Fibroblast of lung (primary cell): ENCODE measurements at places on chromosomes 1 and 21. TPM values are rescaled to one million over a fixed set of nuclear protein-coding genes. Genes with fewer than 3 reads are reported as not detected.

Gene IGSF21
- not detected in 2 replicates for total RNA-seq

- no peak overlapping the region for H3K4me3 ChIP-seq
- H3K27ac ChIP-seq: no peak overlapping the region
- DNase-seq: peak; percentile 79
- no peaks in the 10 kb centered on the region for H3K27me3 ChIP-seq
These were observed 93.9 kb upstream of the PRMT6 start for GRCh38 chr1:106962591-106962990.

- peak; percentile 34 for DNase-seq
- H3K36me3 ChIP-seq: no peaks in the 10 kb centered on the region
- no peaks in the 10 kb centered on the region for H3K4me1 ChIP-seq
- peaks cover 7% of the 10 kb centered on the region for H3K27me3 ChIP-seq
- no peak overlapping the region for H3K27ac ChIP-seq
These were observed 76.6 kb downstream of the DMRTB1 start for GRCh38 chr1:53535846-53536245.

GRCh38 chr1:81820765-81821164 is 20.0 kb downstream of the ADGRL2 start:
- DNase-seq: no peak
- H3K36me3 ChIP-seq: no peaks in the 10 kb centered on the region
- no peaks in the 10 kb centered on the region for H3K4me1 ChIP-seq
- H3K27me3 ChIP-seq: no peaks in the 10 kb centered on the region
- H3K27ac ChIP-seq: no peak overlapping the region
- no peak overlapping the region for H3K4me3 ChIP-seq

DNA sequence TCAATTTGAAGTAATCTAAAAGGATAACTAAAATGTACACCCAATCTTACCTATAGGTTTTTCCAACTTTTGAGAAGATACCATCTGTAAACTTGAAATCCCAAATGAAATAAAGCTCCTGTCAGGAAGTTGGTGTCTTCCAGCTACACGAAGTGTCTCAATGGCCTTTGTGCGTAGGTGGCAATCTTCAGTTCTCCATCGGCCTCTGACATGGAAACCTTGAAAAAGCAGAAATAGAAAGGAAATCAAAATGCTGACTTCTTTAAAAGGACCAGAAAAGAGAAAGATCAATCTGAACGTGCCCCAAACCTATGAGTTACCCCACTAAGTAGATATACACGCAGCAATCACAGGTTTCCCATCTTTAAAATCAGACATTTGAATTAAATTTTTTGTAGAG is 10.0 kb downstream of the MKNK1 start:
- no peak overlapping the region for H3K27ac ChIP-seq
- no peak for DNase-seq
- H3K27me3 ChIP-seq: no peaks in the 10 kb centered on the region
- H3K4me1 ChIP-seq: no peaks in the 10 kb centered on the region
- H3K36me3 ChIP-seq: peaks cover 7% of the 10 kb centered on the region

Gene TMPRSS2
- total RNA-seq: 0.17 and 0.26 TPM in 2 replicates

GRCh38 chr1:203364094-203364801 is 13.3 kb upstream of the FMOD start:
- H3K36me3 ChIP-seq: no peaks in the 10 kb centered on the region
- no peak for DNase-seq
- H3K4me1 ChIP-seq: peaks cover 4% of the 10 kb centered on the region
- H3K27ac ChIP-seq: no peak overlapping the region
- peaks cover 21% of the 10 kb centered on the region for H3K27me3 ChIP-seq

- H3K27me3 ChIP-seq: no peaks in the 10 kb centered on the region
- no peak overlapping the region for H3K27ac ChIP-seq
- H3K4me1 ChIP-seq: no peaks in the 10 kb centered on the region
- no peaks in the 10 kb centered on the region for H3K36me3 ChIP-seq
- no peak for DNase-seq
These were observed 4.1 kb upstream of the OR2M5 start for GRCh38 chr1:248140846-248141245.

Gene TMCO2
- not detected in 2 replicates for total RNA-seq

DNA sequence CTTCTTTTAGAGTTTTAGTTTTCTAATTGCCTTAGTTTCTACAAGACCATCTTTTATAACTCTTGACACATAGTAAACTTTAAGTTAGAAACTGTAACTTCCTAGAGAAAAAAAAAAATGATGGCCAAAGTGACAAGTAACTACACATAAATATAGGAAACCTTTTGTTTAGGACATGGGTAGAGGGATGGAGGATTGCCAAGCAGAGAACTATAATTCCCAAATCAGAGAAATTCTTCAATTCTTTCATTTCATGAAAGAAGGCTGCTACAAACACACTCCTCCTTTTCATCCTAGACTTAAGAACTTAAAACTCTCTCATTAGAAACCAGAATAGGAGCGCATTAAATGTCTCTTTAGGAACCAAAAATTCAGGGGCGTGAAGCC is 125.0 kb downstream of the PTPN14 start:
- H3K27me3 ChIP-seq: no peaks in the 10 kb centered on the region
- no peaks in the 10 kb centered on the region for H3K36me3 ChIP-seq
- no peak overlapping the region for H3K4me3 ChIP-seq

GRCh38 chr21:33542640-33543504 is at the start of gene SON:
Gene SON, plus strand, starts transcription at chr21:33543038. Its CDS starts 55 bp downstream, at chr21:33543093.
- H3K4me3 ChIP-seq: peak within 1 kb of the TSS; percentile 85
- H3K27me3 ChIP-seq: no peaks in the 10 kb centered on the region
- peak; percentile 99 for DNase-seq
- peak within 1 kb of the TSS; percentile 99 for H3K27ac ChIP-seq
- peaks cover 7% of the 10 kb centered on the region for H3K4me1 ChIP-seq

DNA sequence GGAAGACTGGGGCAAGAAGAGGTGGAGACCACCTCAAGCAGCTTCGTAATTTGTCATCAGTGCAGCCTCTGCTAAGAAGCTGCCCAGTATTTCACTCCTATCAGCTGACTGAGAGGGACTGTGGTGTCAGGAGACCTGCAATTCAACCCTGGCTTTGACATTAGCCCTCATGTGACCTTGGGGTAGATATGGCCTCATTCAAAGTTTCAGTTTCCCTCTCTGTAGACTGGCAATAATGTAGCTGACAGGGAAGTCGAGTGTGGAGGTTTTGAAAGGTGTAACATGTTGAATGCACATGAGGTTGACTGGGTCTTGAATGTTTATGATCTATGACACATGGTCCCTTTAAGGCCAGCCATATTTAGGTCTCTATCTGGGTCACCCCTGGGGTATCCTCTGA is 2.2 kb upstream of the SPRR4 start:
- no peak for DNase-seq
- no peaks in the 10 kb centered on the region for H3K27me3 ChIP-seq
- no peaks in the 10 kb centered on the region for H3K4me1 ChIP-seq
- H3K27ac ChIP-seq: no peak overlapping the region
- no peaks in the 10 kb centered on the region for H3K36me3 ChIP-seq
- H3K4me3 ChIP-seq: no peak overlapping the region
